Smooth muscle cell of the umbilical artery (primary cell): ENCODE measurements at places on chromosomes 1 and 21. TPM values are rescaled to one million over a fixed set of nuclear protein-coding genes. Genes with fewer than 3 reads are reported as not detected.

The IRF6 gene
- total RNA-seq, result 0.05 and 0.59 TPM in 2 replicates

The FAM167B gene
- 0.78 TPM in 1 of 2 replicates, not detected in the other for total RNA-seq

The ENAH gene
- total RNA-seq, result 132 and 134 TPM in 2 replicates

The FHL3 gene
- 7.7 and 20.3 TPM in 2 replicates for total RNA-seq

The PIK3C2B gene
- total RNA-seq, result 2.1 and 2.3 TPM in 2 replicates

The UTS2 gene
- not detected in 2 replicates for total RNA-seq

The MSH4 gene
- 0.46 and 0.59 TPM in 2 replicates for total RNA-seq

The IGSF9 gene
- not detected in 2 replicates for total RNA-seq

The ZNF672 gene
- total RNA-seq, result 16.3 and 26.1 TPM in 2 replicates

The ALX3 gene
- total RNA-seq, result not detected in 2 replicates

The CD2 gene
- total RNA-seq, result not detected in 2 replicates

The CNIH3 gene
- total RNA-seq, result 14.3 and 47.7 TPM in 2 replicates

The C1orf87 gene
- not detected in 2 replicates for total RNA-seq

The TRAPPC10 gene
- 22.0 and 33.6 TPM in 2 replicates for total RNA-seq

The DENND2C gene
- total RNA-seq, result 1.5 and 2.2 TPM in 2 replicates

The PBX1 gene
- total RNA-seq, result 26.3 and 38.0 TPM in 2 replicates

The KRTAP10-10 gene
- not detected in 2 replicates for total RNA-seq

The OR14K1 gene
- not detected in 2 replicates for total RNA-seq

The C2CD2 gene
- total RNA-seq, result 17.8 and 29.5 TPM in 2 replicates

The KISS1 gene
- not detected in 2 replicates for total RNA-seq

The DIRAS3 gene
- total RNA-seq, result 58.2 and 78.9 TPM in 2 replicates

The MLLT11 gene
- 12.5 and 16.1 TPM in 2 replicates for total RNA-seq

The PTPRU gene
- total RNA-seq, result 33.2 and 51.7 TPM in 2 replicates
